Fibroblast of the aortic adventitia (primary cell): ENCODE measurements at places on chromosomes 13 and 19. TPM values are rescaled to one million over a fixed set of nuclear protein-coding genes. Genes with fewer than 3 reads are reported as not detected.

DNA sequence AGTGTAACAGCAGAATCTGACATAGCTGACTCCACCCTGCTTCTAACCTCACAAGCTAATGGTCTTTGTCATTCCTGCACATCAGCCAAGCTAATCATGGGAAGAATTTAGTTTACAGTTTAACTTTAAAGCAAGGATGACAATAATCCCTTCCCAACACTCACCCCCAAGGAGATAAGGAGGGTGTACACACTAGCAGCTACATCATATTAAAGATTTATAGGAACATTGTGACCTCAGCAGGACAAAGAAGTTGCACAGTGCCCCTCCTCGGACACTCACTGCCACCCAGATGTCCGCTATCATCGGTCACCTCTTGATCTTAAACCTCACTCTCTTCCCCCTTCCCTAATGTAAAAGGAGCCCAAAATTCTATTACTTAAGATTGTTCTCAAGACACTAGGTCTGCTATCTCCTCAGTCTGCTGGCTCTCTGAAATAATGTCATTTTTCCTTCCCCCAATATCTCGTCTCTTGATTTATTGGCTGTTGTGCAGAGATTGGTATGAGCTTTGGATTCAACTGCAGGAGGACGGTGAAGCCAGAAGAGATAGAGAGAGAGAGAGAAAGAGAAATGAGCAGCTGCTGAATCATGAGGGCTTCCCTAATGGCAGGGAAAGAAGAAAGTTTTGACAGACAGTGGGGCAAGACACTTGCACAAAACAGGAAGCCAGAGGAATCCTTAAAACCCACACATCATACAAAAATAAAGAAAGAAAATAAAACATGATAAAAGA lies 17.5 kb upstream of the FFAR2 start:
- DNase-seq, result peak; percentile 11

The ZNF525 gene
- total RNA-seq, result 3.9 and 5.5 TPM in 2 replicates

The CEP89 gene
- 25.5 and 26.3 TPM in 2 replicates for total RNA-seq

GRCh38 chr13:38564256-38565150 lies 122.4 kb upstream of the FREM2 start:
- no peak for DNase-seq

The KEAP1 gene
- 62.5 and 130 TPM in 2 replicates for total RNA-seq
